Kidney tubule cell (primary cell): ENCODE measurements at places on chromosomes 3 and 15.

- peak; percentile 77 for DNase-seq
These were observed 125.1 kb downstream of the TIGIT start for GRCh38 chr3:114418724-114419543.

GRCh38 chr15:69061414-69061842 is 46.9 kb downstream of the NOX5 start:
- DNase-seq: no peak

GRCh38 chr15:35381328-35381727 is 164.6 kb downstream of the DPH6 start:
- no peak for DNase-seq

- DNase-seq: peak; percentile 84
These were observed 45.5 kb upstream of the SLC41A3 start for GRCh38 chr3:126129398-126129891.

- DNase-seq: no peak
These were observed 1.5 kb downstream of the GRM2 start for GRCh38 chr3:51708216-51708845.

DNA sequence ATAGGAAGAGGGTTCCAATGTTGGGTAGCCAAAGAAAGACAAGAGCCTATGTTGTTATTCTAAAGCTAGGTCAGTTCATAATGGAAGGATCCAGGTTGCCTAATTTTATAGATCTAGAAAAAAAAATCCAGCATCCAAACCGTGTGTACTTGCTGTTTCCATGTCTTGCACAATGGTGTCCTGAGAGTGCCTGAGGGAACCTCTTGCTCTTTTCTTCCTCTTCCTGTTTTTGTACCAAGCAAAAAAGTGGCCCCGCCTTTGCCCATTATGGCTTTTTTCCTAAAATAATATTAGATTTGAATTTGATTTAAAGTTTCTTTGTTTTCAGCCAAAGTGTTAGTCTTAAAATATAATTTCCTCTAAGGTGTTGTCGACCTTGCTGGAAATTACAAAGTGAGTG is 224.4 kb downstream of the RYR3 start:
- no peak for DNase-seq

DNA sequence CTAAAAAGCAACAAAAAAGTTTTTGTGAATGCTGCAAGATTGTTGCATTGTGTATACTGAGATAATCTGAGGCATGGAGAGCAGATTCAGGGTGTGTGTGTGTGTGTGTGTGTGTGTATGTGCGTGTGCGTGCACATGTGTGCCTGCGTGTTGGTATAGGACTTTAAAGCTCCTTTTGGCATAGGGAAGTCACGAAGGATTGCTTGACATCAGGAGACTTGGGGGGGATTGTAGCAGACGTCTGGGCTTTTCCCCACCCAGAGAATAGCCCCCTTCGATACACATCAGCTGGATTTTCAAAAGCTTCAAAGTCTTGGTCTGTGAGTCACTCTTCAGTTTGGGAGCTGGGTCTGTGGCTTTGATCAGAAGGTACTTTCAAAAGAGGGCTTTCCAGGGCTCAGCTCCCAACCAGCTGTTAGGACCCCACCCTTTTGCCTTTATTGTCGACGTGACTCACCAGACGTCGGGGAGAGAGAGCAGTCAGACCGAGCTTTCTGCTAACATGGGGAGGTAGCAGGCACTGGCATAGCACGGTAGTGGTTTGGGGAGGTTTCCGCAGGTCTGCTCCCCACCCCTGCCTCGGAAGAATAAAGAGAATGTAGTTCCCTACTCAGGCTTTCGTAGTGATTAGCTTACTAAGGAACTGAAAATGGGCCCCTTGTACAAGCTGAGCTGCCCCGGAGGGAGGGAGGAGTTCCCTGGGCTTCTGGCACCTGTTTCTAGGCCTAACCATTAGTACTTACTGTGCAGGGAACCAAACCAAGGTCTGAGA is 4.7 kb downstream of the BHLHE40 start:
- DNase-seq: peak; percentile 95

DNA sequence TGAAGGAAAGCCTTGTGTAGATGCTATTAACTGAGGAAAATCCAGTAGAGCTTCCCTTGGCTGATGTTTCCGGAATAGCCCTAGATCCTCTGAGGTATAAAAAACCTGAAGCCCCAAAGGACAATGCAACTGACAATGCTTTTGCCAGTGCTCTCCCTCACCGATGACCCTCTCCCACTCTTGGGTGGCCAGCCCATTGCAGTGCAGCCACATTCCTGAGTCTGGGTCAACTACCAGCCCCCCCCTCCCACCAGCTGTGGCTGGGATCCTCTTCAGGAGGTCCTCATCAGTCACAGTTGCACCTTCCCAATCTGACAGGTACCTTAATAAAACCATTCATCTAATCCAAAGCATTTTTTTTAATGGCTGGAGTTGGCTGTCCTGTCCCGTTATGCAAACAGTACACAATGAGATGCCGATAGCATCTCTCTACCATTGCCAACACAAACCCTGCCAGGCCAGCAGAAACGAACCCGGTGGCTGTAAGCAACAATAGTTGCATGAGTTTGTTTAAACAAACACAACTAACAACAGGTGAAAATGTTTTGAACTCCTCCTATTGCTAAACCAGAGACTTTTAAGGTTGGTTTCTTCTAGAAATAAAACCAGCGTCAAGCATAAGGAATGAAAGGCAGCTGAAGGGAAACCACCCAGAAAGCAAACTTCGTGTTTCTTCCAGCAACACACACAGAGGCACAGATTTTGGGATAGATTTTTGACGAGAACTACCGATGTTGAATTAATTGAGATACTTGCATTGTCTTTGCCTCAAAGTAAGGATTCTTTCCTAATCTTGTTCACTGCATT is 128.3 kb upstream of the ARHGEF3 start:
- DNase-seq: no peak

GRCh38 chr15:26182441-26182840 is 319.3 kb upstream of the ATP10A start:
- no peak for DNase-seq

- DNase-seq: peak; percentile 60
These were observed at the start of gene SPESP1 for GRCh38 chr15:68930268-68931022. SPESP1 (plus strand) TSS chr15:68930525; CDS start chr15:68930654, 129 bp downstream.

DNA sequence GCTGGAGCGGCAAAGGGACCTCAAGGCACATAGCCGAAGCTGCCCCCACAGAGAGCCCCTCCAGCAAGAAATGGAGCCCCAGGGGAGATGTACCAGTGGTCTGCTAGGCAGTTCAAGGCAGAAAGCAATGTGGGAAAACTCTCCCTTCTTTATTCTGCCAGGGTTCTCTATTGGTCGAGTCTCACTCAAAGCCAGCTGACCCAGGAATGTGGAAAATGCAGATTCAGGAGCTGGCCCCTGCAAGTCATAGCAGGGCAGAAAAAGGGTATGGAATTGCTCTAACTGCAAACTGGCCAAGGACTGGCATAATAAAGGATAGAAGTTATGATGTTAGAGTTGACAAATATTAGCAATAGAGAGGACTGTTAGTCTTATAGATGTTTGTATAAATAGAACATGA is 4.0 kb upstream of the TOPAZ1 start:
- DNase-seq: no peak

DNA sequence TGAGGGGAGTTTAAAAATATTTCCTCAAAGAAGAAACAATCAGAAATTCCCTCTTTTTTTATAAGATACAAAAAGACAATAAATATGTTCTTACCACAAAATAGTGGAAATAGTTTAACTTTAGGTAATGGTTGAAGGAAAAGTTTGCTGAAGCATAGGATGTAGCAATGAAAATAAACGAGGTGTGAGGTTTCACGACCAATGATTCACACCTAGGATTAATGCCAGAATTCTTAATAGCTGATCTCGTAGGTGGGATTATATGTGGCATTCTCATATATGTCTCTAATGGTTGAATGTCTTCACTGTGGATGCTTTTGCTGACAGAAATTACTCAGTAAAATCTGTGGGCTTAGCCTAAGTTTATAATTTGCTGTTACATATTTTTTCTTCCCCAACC is 467.7 kb downstream of the FGF12 start:
- DNase-seq: peak; percentile 62

DNA sequence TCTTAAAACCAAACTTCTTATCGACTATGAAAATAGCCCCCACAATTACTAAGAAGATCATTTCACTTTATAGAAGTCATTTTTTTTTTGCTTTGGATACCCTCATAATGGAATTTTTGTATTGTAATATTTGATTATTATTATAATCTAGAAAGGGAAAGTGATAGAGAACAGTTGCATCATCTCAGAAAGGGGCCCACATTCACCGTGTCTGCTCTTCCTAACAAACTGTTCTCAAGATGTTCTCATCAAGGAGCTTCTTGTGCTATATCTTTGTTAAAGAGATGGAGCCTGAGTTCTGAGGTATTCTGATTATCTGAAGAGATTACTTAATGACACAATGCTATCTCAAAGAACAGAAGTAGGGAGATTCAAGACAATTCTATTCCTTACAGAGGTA is 49.3 kb downstream of the MME start:
- no peak for DNase-seq

- DNase-seq: peak; percentile 92
These were observed 6.2 kb downstream of the MELTF start for GRCh38 chr3:197023241-197023997.

DNA sequence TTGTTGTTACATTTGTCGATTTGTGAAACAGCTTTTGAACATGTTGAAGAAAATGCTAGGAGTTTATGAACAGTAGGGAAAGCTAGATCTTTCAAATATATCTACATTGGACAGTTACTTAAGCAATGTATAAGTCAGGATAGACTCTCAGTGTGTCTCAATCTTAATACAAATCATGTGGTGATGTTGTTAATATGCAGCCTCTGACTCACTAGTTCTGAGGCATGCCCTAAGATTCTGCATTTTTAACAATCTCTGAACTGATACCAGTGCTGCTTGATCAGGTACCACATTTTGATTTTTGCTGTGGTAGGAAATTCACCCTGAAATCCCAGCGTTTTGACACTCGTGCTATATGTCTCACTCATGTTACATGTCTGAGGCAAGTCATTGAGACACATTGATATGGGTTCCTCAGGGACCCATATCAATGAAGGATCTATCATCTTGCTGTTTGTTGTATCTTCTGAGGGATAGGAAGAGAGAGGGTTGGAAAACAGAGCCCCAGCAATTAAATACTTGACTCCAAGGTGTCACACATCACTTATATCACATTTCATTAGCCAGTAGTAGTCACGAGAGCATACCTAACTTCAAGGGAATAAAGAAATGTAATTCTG is 597.9 kb downstream of the TAFA4 start:
- DNase-seq: no peak

- no peak for DNase-seq
These were observed 6.9 kb upstream of the FOXB1 start for GRCh38 chr15:59997070-59997701.

GRCh38 chr3:185807445-185808068 is 17.3 kb downstream of the IGF2BP2 start:
- peak; percentile 98 for DNase-seq

- DNase-seq: no peak
These were observed 21.4 kb upstream of the MYZAP start for GRCh38 chr15:57570340-57570739.

GRCh38 chr3:156551261-156551660 is 3.7 kb downstream of the SSR3 start:
- DNase-seq: peak; percentile 42

DNA sequence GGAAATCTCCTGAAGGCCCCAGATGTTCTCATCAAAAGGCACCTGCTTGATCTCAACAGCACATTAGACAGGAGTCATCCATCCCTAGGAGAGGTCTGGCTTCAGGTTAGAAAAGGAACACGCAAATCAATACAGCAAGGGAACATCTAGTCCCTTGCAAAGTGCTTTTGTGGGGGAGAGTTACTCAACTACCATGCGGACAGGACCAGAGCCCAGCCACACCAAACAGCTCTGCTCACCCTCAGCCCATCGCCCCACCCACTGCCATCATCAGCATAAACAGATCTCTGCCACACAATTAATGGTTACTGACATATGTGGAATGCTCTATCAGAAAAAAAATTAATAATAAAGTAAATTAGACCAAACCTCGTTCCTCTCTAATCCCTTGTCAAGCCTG is 85.6 kb downstream of the MYLK start:
- no peak for DNase-seq

GRCh38 chr3:8532251-8532871 is 30.7 kb downstream of the LMCD1 start:
- DNase-seq: peak; percentile 53

- DNase-seq: no peak
These were observed 131.6 kb downstream of the SPATA16 start for GRCh38 chr3:173009410-173009809.

DNA sequence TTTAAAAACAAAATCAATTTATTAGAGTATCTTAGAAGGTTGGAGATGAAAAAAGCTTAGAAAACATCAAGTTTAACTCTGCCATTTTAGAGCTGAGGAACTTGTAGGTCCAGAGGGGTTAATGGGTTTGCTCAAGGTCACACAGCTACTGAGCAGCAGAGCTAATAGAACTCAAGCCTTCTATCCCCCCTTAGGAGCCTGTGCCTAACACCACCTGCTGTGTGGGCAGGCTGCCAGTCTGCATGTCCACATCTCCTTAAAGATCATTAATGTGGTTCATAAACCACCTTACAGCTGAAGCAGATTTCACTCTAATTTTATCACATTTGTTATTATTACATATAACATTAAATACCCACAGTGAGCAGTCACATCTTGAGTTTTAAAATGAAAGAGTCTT is 14.1 kb upstream of the SLC35G2 start:
- no peak for DNase-seq

DNA sequence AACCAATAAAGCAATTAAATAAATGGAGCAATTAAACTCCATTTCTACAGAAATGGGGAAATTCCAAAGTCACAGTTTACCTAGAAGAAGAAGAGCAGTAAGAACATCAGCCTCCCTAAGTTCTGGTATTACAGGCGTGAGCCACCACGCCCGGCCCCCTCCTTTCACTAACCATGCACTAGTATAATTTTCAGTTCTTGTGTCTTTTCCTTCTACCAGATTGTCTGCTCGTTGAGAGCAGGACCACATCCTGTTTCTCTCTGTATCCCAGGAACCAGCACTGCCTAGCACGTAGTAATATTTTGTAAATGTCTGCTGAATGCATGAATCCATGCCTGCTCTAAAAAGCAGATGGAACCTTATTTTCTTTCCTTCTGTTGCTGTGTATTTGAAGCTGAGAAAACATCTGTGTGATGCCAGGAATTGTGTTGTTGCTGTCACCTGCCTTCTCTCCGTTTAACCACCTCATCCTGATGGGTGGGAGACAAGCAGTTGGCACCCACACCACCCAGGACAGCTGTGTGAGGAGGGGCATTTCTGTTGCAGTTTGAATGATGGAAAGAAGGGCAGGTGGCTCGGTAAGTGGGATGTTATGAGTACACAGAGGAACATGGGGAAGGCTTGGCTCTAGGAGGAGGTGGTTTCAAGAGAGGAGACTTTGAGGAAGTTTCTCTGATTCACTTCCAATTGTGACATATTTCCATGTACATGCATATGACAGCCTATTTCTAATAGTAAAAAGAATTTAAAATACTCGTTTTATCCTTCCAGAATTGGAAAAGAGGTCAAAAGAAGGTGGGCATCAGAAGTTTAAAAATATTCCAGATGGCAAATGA is 30.1 kb downstream of the PXYLP1 start:
- DNase-seq: no peak

GRCh38 chr3:35737934-35738706 is 98.8 kb downstream of the ARPP21 start:
- no peak for DNase-seq

- no peak for DNase-seq
These were observed 25.7 kb downstream of the CEP152 start for GRCh38 chr15:48785195-48785594.
